ENCODE measurements at places on chromosomes 2 and 18.

GRCh38 chr18:62445386-62445917 lies 77.4 kb upstream of the ZCCHC2 start:
- DNase-seq, result no peak

GRCh38 chr18:13317801-13318200 lies 99.2 kb downstream of the LDLRAD4 start:
- DNase-seq, result no peak

GRCh38 chr2:135163306-135163705 lies 111.2 kb downstream of the RAB3GAP1 start:
- DNase-seq, result peak; percentile 22

DNA sequence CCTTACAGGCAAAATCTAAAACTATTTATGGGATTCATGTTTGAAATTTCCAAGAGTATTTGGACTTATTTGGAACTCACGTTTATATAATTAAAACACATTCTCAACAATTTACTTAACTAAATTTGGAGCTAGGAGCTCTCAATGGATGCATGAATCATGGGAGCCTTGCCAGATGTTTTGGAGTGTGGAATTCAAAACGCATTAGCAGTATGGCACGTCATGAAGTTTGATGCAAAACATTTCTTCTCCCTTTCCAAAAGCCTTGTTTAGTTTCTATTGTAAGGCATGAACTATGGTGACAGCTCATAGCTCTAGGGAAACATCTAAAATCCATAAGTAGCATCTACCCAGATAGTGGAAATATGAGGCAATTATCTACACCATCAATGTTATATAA lies 701.6 kb downstream of the SATB2 start:
- DNase-seq, result no peak

DNA sequence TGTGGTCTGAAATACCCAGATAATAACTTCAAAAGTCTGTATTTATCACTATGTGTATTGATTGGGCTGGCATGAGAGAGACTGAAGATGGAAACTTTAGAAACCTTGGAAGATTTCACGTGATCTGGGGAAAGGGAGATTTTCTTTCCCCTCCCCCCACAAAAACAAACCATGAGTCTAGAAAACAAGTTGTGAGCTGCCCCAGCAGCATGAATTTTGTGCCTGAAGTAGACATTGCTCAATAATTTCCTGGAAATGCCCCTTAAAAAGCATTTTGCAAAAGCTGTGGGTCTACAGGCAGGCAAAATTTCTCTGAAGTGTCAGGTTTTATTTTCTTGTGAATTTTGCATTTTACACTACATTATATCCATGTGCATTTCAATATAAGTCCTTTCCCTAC lies 101.8 kb downstream of the ETAA1 start:
- DNase-seq, result no peak

GRCh38 chr2:61882850-61883249 lies 5.6 kb downstream of the CCT4 start:
- no peak for DNase-seq

- no peak for DNase-seq
Measured at GRCh38 chr2:42464631-42465030, 29.2 kb downstream of the KCNG3 start.

DNA sequence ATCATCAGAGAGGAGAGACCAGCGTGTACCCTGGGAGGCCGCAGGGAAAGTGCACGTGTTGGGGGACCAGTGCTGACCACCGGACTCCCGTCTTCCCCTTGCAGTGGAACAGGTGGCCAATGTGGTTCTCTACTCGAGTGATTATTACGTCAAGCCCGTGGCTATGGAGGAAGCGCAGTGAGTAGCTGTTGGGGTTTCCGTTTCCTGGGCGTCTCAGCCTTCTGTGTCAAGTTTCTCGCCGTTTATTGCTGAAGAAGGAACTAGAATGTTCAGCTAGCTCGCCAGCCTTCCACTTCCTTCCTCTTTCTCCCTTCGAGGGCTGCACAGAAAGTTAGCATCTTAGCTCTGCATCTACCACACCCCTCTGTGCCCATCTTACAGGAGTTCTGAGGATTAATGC lies 22.8 kb upstream of the DGKD start:
- no peak for DNase-seq

- DNase-seq, result no peak
Measured at GRCh38 chr2:2660789-2661355, 329.8 kb upstream of the MYT1L start.

- DNase-seq, result no peak
Measured at GRCh38 chr18:77001041-77001440, 131.5 kb downstream of the MBP start.

- DNase-seq, result no peak
Measured at GRCh38 chr18:37529296-37529695, 36.3 kb downstream of the CELF4 start.

- no peak for DNase-seq
Measured at GRCh38 chr2:525611-526010, 151.6 kb downstream of the TMEM18 start.

DNA sequence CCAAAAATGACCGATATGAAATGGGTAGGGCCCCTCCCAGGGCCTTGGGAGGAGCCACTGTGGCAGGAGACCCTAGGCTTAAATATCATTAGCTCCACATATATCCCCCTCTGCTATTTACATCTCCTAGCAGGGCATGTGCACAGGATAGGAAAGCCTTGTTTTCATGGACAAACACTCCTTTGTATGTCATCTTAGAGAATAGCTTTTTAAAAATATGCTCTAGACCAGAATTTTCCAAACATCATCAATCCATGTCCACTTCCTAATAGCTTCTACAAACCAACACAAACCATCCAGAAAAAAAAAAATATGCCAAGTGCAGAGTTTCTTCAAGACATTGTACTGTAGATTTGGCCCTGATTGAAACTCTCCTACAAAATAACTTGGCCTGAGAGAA lies 10.8 kb downstream of the DAPL1 start:
- DNase-seq, result no peak

DNA sequence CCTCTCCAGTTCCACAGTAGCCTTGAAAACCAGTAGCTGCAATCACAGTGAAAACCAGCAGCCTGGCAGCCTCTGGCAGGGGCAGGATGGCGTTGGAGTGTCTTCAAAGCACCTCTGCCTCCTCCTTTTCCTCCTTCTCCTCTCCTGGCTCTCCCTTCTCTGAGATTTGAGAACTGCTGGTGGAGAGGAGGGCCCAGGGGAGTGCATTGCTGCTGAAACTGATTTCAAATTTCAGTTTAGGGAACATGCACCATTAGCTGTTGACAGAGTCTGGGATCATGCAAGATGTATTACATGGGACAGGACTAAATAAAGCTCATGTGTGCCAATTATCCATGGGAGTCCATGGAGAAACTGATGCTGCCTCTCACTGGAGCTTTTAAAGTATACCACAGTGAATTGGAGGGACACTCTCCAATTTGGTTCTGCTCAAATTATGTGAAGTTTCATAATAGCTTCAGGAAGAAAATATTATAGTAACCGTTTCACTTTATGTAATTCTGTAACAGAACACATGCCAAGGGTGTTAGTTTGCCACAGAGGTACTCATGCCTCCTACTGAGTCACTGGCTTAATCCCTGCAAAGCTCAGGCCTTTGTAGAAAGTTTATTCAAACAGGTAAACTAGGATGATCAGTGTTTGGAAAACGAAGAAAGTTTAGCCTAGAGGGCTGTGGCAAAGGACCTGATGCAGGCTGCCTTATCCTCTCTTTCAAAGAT lies 146.1 kb downstream of the PRPF40A start:
- DNase-seq, result no peak

DNA sequence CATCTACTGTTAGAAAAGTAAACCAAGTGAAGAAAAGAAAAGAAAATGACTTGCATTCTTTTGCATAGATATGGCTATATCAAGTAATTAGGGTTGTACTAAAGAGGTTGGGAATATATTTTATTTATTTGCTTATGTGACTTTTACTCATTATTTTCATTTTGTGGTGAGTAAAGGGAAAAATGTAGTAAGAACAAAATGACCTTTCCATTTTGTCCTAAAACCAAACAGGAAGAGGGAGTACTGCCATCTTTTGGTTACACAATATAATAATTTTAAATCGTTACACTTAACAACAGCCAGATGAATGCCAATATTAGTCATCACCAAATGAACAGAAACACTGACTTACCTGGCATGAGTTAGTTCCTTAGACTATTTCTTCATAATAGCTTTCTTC lies 47.3 kb upstream of the NDUFV2 start:
- DNase-seq, result peak; percentile 71

DNA sequence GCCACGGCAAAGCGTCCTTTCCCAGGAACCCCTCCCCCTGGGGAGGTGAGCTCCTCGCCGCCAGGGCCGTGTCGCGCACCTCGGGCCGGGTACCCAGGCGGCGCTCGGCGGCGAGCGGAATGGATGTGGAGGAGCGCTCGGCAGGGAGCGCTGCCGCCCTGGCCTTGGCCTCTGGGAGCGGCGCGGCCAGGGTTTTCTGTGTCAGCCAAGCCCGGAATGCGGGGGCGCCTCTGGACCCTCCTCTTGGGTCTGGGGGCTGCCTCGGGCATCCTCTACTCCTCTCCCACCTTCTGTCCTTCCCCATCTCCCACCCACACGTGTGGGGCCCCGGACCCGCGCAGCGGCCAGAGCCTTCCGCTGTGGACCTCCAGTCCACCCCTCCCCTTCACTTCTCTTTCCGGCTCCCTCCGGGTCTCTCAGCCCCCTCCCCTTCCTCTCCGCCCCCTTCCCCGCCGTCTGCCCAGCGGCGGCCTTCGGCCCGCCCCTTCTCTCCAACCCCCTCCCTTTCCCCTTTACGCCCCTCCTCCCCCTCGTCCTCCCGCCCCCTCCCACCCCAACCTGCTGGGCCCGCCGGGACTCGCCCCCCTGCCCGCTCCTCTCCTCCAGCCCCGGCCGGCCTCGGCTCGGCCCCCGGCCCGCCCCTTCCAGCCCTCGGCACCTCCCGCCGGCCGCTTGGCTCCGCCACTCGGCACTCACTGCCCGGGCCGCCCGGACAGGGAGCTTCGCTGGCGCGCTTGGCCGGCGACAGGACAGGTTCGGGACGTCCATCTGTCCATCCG lies at the start of gene MERTK:
MERTK (plus strand) TSS at position 684 of the 779 bp plus-strand sequence. CDS start 129 bp downstream, outside the sequence.
- DNase-seq, result peak; percentile 63

DNA sequence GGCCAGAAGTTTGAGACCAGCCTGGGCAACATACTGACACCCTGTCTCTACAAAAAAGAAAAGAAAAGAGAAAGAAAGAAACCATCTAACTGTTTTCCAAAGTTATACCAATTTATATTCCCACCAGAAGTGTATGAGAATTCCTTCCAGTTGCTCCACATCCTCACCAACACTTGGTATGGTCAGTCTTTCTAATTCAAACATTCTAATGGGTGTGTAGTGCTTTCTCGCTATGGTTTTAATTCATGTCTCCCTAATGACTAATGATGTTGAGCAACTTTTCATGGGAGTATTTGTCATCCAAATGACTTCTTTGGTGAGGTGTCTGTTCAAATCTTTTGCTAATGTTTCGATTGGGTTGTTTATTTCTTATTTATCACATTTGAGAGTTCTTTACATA lies 10.5 kb upstream of the B3GNT7 start:
- DNase-seq, result no peak

DNA sequence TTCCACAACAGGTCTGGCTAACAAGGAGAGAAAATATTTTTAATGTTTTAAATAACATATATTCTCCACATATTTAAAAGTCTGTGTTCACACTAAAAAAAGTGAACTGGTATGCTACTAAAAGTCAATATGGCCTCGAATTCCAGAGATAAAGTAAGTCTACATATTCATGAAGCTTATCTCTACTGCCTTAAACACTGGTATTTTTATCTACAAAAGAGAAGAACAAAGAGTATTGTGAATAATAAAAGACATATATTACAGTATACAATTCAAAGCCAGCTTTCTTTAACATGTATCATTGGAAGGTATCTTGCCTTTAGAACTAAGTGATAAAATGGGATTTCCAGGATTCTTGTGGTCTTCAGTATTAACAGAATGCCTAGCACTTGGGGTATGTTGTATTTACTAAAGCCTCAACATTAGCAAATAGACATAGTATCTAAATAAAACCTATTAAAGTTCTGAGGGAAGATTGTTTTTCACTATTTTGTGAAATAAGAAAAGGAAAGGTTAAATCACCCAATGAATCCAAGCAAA lies 302.8 kb upstream of the CCDC68 start:
- no peak for DNase-seq

- no peak for DNase-seq
Measured at GRCh38 chr2:233691443-233692433, 952 bp upstream of the UGT1A6 start.

- DNase-seq, result peak; percentile 64
Measured at GRCh38 chr2:37649518-37649917, 21.9 kb downstream of the CDC42EP3 start.

GRCh38 chr2:218819093-218819492 lies 12.5 kb downstream of the PRKAG3 start:
- peak; percentile 56 for DNase-seq

- peak; percentile 69 for DNase-seq
Measured at GRCh38 chr18:2417861-2418610, 153.3 kb downstream of the METTL4 start.

DNA sequence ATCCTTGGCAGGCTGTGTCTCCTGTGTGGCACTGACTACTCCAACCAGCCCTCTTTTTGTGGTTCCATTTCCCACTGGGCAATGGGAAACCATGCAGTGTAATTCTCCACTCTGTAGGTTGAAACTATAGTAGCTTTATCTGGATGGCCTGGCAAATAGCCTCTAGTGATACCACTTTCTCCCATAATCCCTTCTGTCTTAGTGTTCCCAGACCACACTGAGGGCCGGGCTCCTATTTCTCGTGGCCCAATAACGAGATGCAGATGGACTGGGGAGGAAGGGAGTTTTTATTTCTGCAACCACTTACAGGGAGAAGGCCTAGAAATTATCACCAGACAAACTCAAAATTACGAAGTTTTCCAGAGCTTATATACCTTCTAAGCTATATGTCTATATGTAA lies 24.7 kb downstream of the SKA1 start:
- no peak for DNase-seq

- DNase-seq, result peak; percentile 16
Measured at GRCh38 chr2:206915121-206915520, 24.2 kb upstream of the CPO start.

- DNase-seq, result no peak
Measured at GRCh38 chr2:135870571-135870970, 5.7 kb downstream of the MCM6 start.

Data from myocyte (in vitro differentiated cells).